ENCODE measurements at places on chromosomes 2 and 18.
A peak's percentile ranks its signal among the peaks of the same experiment; 100 is the strongest.

DNA sequence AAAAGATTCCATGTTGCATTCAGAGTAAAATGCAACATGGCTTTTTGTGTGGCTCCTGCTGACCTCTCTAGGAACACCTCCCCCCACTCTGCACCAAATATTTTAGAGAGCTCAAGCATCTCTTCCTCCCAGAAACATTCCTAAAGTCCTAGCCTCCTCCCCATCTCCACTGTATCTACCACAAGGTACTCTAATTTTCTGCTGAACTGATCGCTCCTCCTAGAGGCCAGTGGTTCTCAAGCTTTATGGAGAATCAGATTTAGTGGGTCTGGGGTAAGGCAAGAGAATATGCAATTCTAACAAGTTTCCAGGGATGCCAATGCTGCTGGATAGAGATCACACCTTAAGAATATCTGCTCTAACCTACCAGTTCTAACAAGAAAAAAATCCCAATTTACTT lies 89.5 kb upstream of the HNRNPA3 start:
- no peak for DNase-seq

DNA sequence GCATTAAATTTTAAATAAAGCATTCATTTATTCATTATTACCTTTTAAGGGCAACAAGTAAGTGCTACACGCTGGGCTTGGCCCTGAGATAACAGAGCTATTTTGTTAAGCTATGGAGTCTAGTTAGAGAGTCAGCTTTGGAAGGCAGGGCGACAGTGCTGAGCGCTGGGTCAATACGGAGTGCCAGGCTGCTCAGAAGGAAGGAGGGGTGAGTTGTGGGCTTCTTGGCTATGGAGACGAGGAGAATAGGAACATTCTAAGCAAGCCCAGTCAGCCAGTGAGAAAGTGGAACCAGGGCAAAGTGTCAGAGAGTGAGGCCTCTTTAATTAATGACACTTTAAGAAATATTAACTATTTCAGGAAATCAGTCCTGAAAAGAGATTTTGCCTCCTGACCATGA lies 288.4 kb downstream of the LRRTM1 start:
- DNase-seq = no peak

GRCh38 chr2:46283693-46284092 lies 13.5 kb upstream of the EPAS1 start:
- no peak for DNase-seq

GRCh38 chr18:13500869-13501542 lies 225.4 kb downstream of the FAM210A start:
- DNase-seq = peak; percentile 88

DNA sequence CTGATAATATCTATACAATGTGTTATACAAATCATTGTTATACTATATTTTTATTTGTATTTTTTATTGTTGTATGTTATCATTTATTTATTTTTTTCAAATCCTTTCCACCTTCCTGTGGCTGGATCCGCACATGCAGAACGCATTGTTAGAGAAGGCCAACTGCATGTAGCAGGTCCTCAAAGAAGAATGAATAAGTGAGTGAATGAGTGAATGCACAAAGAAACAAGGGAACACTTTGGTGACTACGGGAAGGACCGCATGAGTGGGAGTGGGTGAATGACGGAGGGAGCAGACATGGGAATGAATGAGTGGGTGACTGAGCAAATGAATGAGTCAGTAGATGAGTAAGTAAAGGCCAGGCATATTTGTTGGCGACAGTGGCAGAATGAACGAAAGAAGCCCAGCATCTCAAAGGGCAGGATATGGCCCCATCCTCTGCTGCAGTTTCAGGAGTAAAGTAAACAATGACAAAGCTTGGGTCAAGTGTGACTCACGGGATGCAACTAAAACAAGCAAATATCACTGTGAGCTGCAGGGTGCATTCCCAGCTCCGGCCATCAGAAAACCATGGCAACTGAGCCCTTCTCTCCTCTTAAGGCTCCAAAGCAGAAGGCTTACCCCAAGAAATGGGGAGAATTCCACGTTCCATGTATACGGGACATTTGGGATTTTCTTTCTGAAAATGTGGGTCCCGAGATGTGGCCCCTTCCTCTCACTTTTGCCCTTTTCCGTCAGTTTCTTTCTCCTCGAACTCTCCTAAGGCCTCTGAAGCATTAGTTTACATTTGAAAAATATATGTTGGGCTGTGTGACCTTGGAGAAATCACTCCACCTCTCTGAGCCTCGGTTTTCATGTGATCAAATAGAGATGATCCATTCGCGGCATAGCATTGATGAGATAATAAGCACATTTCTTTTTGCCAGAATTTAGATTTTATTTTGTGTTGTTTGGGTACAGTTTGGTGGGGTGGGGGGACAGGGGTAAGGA lies 24.5 kb downstream of the KCNF1 start:
- peak; percentile 96 for DNase-seq

- no peak for DNase-seq
Measured at GRCh38 chr2:140383781-140384180, 1603.6 kb upstream of the NXPH2 start.

DNA sequence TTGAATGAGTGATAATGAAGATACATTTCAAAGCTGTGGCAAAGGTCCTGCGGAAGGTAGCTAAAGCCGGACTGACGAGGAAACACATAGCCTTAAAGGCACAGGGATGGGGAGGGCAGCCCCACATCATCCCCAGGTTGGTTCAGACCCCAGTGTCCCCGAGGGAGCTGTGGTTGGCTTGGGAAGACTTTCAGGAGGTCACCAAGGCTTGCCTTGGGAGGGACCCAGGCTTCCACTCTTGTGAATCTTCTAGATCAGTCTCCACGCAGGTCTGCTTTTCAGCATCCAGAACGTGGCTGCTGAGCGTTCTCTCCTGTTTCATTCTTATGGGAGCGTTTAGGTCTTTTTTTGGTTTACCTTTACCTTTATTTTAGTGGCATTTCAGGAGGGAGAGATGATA lies 16.8 kb downstream of the KIF1A start:
- no peak for DNase-seq

- no peak for DNase-seq
Measured at GRCh38 chr18:76613053-76613754, 118.2 kb upstream of the ZNF516 start.

GRCh38 chr2:120287183-120288015 lies 34.7 kb downstream of the RALB start:
- peak; percentile 53 for DNase-seq

- DNase-seq = no peak
Measured at GRCh38 chr2:10078704-10079265, 1.4 kb downstream of the CYS1 start.
